ENCODE measurements at places on chromosomes 2 and 18. TPM values are rescaled to one million over a fixed set of nuclear protein-coding genes. Genes with fewer than 3 reads are reported as not detected.

DNA sequence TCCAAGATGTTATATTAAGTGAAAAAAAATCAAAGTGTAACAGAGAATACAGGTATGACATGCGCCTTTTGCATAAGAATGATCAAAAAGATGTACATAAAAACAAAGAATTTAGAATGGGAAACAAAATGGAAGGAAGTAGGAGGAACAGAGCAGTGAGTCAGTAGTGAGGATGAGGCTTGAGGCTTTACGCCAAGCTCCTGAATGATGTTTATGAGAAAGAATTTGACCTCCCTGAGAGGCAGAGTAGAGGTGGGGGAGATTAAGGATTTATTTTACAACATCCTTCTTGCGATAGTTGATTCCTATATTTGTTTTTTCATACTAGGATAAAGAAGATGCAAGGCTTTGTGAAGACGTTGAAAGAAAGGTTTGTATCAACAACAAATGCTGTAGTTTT lies 81.4 kb downstream of the DCDC2C start:
- DNase-seq: no peak
- H3K36me3 ChIP-seq: no peaks in the 10 kb centered on the region
- no peak overlapping the region for H3K27ac ChIP-seq
- H3K4me3 ChIP-seq: no peak overlapping the region

DNA sequence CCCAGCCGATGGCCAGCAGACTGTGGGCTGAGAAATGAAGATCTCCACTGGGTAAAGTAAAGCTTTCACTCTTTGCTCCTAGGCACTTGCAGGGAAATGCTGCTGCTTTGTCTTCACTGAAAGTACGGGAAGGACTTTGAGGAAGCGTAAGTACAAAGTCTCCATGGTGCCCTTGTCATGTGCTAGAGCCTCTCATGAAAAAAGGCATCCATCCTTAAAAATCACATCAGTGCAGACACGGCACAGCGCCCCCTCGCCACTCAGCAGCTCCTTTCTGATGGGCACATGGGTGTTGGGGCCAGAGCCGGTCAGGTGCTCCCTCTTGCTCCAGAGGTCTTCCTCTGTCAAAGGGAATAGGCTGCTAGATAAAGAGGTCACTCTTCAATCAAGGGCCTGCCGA lies 109.0 kb upstream of the STPG4 start:
- H3K4me1 ChIP-seq: no peaks in the 10 kb centered on the region
- H3K36me3 ChIP-seq: no peaks in the 10 kb centered on the region
- DNase-seq: no peak
- H3K27ac ChIP-seq: no peak overlapping the region
- H3K4me3 ChIP-seq: no peak overlapping the region
- H3K27me3 ChIP-seq: no peaks in the 10 kb centered on the region

GRCh38 chr18:55731594-55732042 lies 143.6 kb upstream of the TCF4 start:
- no peaks in the 10 kb centered on the region for H3K27me3 ChIP-seq
- H3K4me1 ChIP-seq: no peaks in the 10 kb centered on the region
- H3K4me3 ChIP-seq: no peak overlapping the region
- H3K36me3 ChIP-seq: no peaks in the 10 kb centered on the region

DNA sequence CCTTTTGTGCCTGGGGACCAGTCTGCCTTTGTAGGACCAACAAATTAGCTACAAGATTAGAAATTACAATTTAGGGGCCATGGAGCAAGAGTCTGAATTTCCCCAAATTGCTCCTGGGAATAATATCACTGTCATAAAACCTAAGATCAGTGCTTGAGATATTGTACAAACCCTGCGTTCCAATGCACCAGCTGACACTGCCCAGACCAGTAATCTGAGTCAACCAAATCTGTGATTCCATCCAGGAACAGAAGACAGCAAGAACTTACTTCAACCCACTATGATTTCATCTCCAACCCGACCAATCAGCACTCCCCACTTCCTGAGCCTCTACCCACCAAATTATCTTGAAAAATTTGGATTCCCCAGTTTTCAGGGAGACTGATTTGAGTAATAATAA lies 1305.0 kb upstream of the NRXN1 start:
- no peak for DNase-seq
- H3K4me3 ChIP-seq: no peak overlapping the region
- no peaks in the 10 kb centered on the region for H3K4me1 ChIP-seq
- H3K27ac ChIP-seq: no peak overlapping the region

GRCh38 chr2:101596333-101596732 lies 101.2 kb upstream of the MAP4K4 start:
- no peaks in the 10 kb centered on the region for H3K36me3 ChIP-seq
- no peak for DNase-seq
- H3K27me3 ChIP-seq: no peaks in the 10 kb centered on the region
- H3K27ac ChIP-seq: no peak overlapping the region
- H3K4me1 ChIP-seq: no peaks in the 10 kb centered on the region

GRCh38 chr2:164816046-164816445 lies 25.6 kb downstream of the COBLL1 start:
- no peak overlapping the region for H3K4me3 ChIP-seq
- no peak for DNase-seq
- H3K4me1 ChIP-seq: no peaks in the 10 kb centered on the region
- H3K27ac ChIP-seq: no peak overlapping the region

GRCh38 chr2:238521870-238522269 lies 95.1 kb downstream of the ASB1 start:
- H3K27ac ChIP-seq: no peak overlapping the region
- H3K4me1 ChIP-seq: no peaks in the 10 kb centered on the region
- no peaks in the 10 kb centered on the region for H3K36me3 ChIP-seq
- no peaks in the 10 kb centered on the region for H3K27me3 ChIP-seq
- no peak overlapping the region for H3K4me3 ChIP-seq

DNA sequence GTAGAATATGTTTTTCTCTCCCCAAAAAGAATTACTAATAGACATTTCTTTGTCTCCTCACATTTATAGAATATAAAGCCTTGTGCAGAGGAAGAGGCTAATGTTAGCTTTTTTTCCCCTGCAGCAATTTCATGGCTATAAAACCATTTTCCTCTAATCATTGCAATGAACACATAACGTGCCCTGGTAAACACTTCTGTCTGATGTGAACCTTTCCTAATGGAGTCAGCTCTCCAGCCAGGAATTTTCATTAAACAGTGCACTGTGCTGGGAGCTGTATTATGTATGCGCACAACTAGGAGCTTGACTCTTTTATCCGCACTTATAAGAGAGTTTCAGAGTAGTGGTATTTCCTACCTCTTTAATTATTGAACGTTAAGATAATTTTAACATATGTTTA lies 63.9 kb upstream of the SPATS2L start:
- no peak overlapping the region for H3K4me3 ChIP-seq
- H3K27me3 ChIP-seq: no peaks in the 10 kb centered on the region
- no peaks in the 10 kb centered on the region for H3K4me1 ChIP-seq

GRCh38 chr18:44686156-44686555 lies 5.5 kb downstream of the SETBP1 start:
- peaks cover 1% of the 10 kb centered on the region for H3K4me1 ChIP-seq
- no peak for DNase-seq
- no peak overlapping the region for H3K4me3 ChIP-seq
- H3K36me3 ChIP-seq: no peaks in the 10 kb centered on the region

DNA sequence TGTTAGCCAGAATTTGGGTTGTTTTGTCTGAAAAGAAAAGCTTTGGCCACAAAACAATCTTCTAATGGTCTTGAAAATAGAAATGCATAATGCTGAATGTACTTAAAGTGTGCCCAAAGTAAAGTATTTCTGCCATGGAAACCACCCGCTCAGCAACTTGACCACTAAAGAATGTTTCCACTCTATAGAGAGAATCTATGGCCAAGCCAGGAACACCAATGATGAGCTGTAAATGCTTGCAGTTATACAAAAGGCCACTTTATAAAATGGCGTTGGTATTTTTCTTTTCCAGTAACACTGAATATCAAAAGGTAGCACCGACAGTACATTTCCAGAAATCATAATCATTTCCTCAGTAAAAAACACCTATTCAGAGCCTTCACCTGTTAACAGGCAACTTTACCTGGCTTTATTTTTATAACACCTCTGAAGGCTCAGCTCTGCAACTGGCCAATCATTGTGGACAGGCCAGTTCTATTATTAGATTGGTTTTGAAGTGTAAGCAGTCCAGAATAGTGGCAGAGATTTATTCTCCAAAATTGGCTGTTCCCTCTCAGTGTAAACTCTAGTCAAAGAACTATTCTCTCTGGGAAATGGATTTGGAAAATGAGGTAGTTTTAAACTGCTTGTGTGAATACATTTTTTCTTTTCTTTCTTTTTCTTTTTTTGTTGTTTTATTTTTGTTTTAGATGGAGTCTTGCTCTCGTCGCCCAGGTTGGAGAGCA lies 36.1 kb downstream of the SLC40A1 start:
- no peak for DNase-seq
- no peaks in the 10 kb centered on the region for H3K4me1 ChIP-seq
- H3K36me3 ChIP-seq: no peaks in the 10 kb centered on the region
- no peak overlapping the region for H3K27ac ChIP-seq
- H3K27me3 ChIP-seq: no peaks in the 10 kb centered on the region

DNA sequence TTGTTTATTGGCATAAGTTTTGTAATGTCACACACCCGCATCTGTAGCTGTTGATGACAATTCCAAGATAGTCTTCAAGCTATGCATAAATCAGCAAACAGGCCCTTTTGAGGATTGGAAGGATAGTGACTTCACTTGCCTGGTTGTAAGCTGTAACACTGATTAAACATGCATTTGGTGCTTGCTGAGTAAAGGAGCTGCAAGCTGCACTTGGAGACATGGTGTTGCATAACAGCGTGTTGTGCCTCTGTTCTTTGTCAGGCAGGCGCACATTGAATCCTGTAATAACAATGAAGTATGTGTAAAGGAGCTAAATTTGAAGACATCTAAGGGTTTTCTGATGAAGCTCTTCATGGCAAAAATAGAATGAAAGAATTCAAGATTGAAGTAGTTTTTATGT lies 68.7 kb upstream of the TTC27 start:
- H3K4me3 ChIP-seq: no peak overlapping the region
- no peak for DNase-seq
- no peaks in the 10 kb centered on the region for H3K4me1 ChIP-seq
- no peaks in the 10 kb centered on the region for H3K27me3 ChIP-seq

DNA sequence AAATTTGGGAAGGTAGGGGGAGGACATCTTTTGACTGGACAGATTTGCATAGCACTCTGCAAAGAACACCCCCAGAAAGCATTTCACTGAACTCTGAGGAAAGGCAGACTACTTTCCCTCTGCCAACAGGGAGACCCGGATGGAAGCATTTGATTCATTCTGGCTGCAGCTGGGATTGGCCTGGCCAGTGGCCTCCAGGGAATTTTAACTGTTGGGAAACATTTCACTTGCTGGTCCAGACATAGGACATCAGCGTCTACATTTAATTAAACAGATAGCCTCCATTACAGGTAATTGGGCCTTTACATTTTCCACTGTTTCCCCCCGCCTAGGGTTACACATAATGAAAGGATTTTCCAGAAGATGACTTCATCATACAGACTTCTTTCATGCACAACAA lies 92.8 kb downstream of the MARCHF4 start:
- DNase-seq: no peak
- H3K36me3 ChIP-seq: no peaks in the 10 kb centered on the region
- no peak overlapping the region for H3K4me3 ChIP-seq
- H3K27me3 ChIP-seq: no peaks in the 10 kb centered on the region
- no peaks in the 10 kb centered on the region for H3K4me1 ChIP-seq

GRCh38 chr2:88693911-88694414 lies 2.5 kb downstream of the RPIA start:
- peaks cover 46% of the 10 kb centered on the region for H3K4me1 ChIP-seq
- H3K4me3 ChIP-seq: no peak overlapping the region
- H3K27me3 ChIP-seq: no peaks in the 10 kb centered on the region

- H3K4me3 ChIP-seq: no peak overlapping the region
- H3K36me3 ChIP-seq: no peaks in the 10 kb centered on the region
- DNase-seq: no peak
- no peaks in the 10 kb centered on the region for H3K27me3 ChIP-seq
These were observed 490.6 kb downstream of the IRS1 start for GRCh38 chr2:226308986-226309385.

DNA sequence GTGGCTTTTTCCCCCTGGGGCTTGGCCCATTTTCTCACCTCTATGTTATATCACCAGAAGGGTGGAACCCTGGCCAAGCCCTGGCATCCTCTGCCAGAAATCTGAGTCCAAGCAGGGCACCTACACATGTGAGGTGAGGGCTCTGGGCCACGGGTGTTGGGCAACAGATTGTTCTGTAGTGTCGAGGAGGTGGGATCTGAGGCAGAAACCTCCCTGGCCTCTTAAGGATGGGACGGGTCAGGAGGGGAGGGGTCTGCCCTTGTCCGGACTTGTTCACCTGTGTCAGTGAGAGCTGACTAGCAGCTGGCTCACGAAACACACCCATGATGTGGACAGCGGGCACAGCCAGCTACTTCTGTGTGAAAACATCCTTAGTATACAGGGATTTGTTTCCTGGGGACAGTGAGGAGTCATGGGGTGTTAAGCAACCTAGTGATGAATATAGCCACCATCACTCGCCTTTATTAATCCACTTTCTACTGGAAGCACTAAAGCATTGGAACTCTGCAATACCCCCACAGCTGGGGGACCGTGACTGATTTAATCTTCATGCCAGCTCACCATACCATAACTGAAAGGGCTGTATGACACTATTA lies 35.6 kb downstream of the EPAS1 start:
- no peak overlapping the region for H3K27ac ChIP-seq
- H3K4me3 ChIP-seq: no peak overlapping the region
- no peak for DNase-seq
- no peaks in the 10 kb centered on the region for H3K27me3 ChIP-seq
- no peaks in the 10 kb centered on the region for H3K36me3 ChIP-seq

GRCh38 chr2:177593402-177593801 lies 200.8 kb downstream of the AGPS start:
- no peak overlapping the region for H3K27ac ChIP-seq
- H3K4me3 ChIP-seq: no peak overlapping the region
- no peaks in the 10 kb centered on the region for H3K27me3 ChIP-seq
- no peak for DNase-seq
- no peaks in the 10 kb centered on the region for H3K4me1 ChIP-seq
- no peaks in the 10 kb centered on the region for H3K36me3 ChIP-seq

DNA sequence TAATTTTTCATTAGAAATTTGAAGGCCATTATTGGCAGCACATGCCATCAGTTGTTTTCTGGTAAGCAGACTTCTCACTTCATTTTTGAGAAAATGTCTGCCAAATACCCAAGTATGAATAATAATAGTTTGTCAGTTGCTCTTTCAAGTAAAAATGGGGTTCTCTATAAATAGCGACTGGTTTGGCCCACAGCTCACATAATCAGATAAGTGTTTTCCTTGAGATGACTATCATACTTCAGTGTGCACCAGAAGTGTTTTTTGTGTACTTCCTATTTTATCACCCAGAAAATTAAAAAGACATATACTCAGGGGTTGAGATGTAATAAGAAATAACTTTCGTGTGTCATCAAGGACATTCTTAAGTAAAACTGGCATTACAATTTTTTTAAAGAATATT lies 147.1 kb downstream of the PHLPP1 start:
- H3K4me1 ChIP-seq: no peaks in the 10 kb centered on the region
- no peak overlapping the region for H3K27ac ChIP-seq
- no peaks in the 10 kb centered on the region for H3K36me3 ChIP-seq
- H3K27me3 ChIP-seq: no peaks in the 10 kb centered on the region
- no peak for DNase-seq

GRCh38 chr18:62938487-62938886 lies 223.1 kb downstream of the PHLPP1 start:
- no peaks in the 10 kb centered on the region for H3K4me1 ChIP-seq
- H3K27ac ChIP-seq: no peak overlapping the region
- H3K27me3 ChIP-seq: no peaks in the 10 kb centered on the region
- no peak overlapping the region for H3K4me3 ChIP-seq

The ANKRD29 gene
- not detected for total RNA-seq

The ASAP2 gene
- total RNA-seq: 0.15 TPM

The NTSR2 gene
- not detected for total RNA-seq

The ASXL3 gene
- total RNA-seq: not detected

The GNAL gene
- 0.38 TPM for total RNA-seq

The ABHD1 gene
- 0.90 TPM for total RNA-seq

The TP53I3 gene
- total RNA-seq: 4.3 TPM

The SERPINB10 gene
- total RNA-seq: not detected

The AUP1 gene
- total RNA-seq: 225 TPM
